CD4-positive, CD25-positive, alpha-beta regulatory T cell (primary cell): ENCODE measurements at places on chromosomes 12 and 14.

DNA sequence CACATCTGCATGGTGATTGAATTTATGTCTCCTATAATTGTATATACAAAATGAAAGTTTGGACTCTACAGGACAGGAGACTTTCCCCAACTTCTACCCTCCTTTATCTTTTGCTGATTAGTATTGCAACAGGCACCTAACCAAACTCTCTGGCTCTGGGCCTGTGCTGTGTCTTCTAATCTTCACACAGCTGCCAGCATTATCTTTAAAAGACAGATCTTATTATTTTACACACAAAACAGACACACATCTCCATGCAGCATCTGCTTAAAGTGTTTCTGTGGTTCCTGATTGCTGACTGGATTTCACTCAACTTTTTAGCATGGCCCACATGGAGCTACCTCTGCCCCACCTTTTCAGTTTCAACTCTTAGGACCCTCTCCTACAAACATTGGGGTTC, 154.9 kb upstream of the PELI2 start:
- H3K27me3 ChIP-seq, result no peaks in the 10 kb centered on the region
- no peaks in the 10 kb centered on the region for H3K36me3 ChIP-seq
- H3K4me1 ChIP-seq, result no peaks in the 10 kb centered on the region

GRCh38 chr12:6332459-6332858, 9.4 kb downstream of the TNFRSF1A start:
- peaks cover 58% of the 10 kb centered on the region for H3K36me3 ChIP-seq
- H3K4me1 ChIP-seq, result peaks cover 37% of the 10 kb centered on the region
- no peak overlapping the region for H3K4me3 ChIP-seq
- peak overlapping the region; percentile 44 for H3K27ac ChIP-seq
- H3K27me3 ChIP-seq, result no peaks in the 10 kb centered on the region

- H3K36me3 ChIP-seq, result no peaks in the 10 kb centered on the region
- H3K27ac ChIP-seq, result no peak overlapping the region
- no peaks in the 10 kb centered on the region for H3K4me1 ChIP-seq
- no peaks in the 10 kb centered on the region for H3K27me3 ChIP-seq
- H3K4me3 ChIP-seq, result no peak overlapping the region
Observed at GRCh38 chr14:30822080-30822571, 52.2 kb upstream of the COCH start.

GRCh38 chr14:99946652-99947489, 118.4 kb upstream of the EVL start:
- DNase-seq, result peak; percentile 26
- H3K36me3 ChIP-seq, result no peaks in the 10 kb centered on the region
- H3K27me3 ChIP-seq, result no peaks in the 10 kb centered on the region
- no peak overlapping the region for H3K4me3 ChIP-seq

DNA sequence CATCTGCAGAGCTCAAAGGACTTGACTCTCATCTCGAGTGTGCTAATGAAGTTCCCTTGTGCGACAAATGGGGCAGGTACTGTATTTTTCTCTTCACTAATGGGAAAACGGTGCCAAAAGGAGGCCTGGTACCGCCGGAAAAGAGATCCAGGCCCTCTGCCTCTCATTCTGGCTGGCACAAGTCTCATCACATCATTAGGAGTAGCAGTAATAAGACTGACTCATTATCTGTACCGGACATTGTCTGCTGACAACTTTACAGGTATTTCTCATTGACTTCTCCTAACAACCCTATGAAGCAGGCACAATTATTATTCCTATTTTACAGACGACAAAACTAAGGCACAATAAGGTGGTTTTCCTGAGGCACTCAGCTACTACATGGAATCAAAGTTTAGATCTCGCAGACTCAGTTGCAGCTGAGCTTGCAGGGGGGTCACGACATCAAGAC, 668 bp downstream of the APPL2 start:
- peaks cover 7% of the 10 kb centered on the region for H3K36me3 ChIP-seq
- H3K27me3 ChIP-seq, result no peaks in the 10 kb centered on the region
- peak overlapping the region; percentile 92 for H3K4me3 ChIP-seq
- peak overlapping the region; percentile 77 for H3K27ac ChIP-seq

DNA sequence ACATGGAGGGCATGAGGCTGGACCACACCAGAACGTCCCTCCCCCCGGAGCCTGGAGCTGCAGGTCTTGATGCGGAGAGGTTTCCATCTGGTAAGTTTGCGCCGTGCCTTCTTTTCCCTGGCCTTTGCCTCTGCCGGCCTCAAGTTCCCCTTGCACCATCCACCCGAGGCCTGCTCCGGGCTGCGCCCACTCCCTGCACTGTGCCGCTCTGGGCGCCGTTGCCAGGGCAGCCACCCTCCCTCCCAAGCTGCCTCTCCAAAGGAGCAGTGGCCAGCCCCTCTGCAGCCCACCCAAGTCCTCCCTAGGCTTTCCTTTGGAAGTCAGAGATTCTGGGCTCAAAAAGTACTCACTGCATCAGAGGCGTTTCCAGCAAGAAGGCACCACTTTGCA, 46.2 kb upstream of the MEG3 start:
- H3K27ac ChIP-seq, result no peak overlapping the region
- H3K27me3 ChIP-seq, result no peaks in the 10 kb centered on the region
- no peak overlapping the region for H3K4me3 ChIP-seq
- H3K36me3 ChIP-seq, result no peaks in the 10 kb centered on the region
- no peak for DNase-seq
- H3K4me1 ChIP-seq, result no peaks in the 10 kb centered on the region

DNA sequence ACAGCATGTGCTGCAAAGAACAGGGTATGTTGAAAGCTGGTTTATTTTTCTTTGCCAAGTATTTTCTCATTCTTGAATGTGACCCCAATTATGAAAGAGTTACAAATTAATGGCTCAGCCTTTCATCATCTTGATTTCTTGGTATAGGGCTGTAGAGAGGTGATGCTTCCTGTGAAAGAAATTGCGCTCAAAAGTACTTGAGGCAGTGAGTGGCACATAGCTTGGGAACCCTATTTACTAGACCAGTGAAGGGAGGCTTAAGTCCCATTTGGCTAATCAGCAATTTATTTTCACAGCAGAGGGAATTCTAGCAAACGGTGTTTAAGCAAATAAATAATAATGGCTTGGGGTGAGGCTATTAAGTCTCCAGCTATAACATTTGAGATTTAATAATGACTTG, 153.9 kb upstream of the MIS18BP1 start:
- H3K27me3 ChIP-seq, result no peaks in the 10 kb centered on the region
- H3K4me1 ChIP-seq, result no peaks in the 10 kb centered on the region
- H3K4me3 ChIP-seq, result no peak overlapping the region
- H3K27ac ChIP-seq, result no peak overlapping the region
- DNase-seq, result no peak

- H3K27me3 ChIP-seq, result no peaks in the 10 kb centered on the region
- no peak overlapping the region for H3K4me3 ChIP-seq
- DNase-seq, result no peak
- no peak overlapping the region for H3K27ac ChIP-seq
- H3K36me3 ChIP-seq, result peaks cover 1% of the 10 kb centered on the region
- H3K4me1 ChIP-seq, result no peaks in the 10 kb centered on the region
Observed at GRCh38 chr12:26514364-26514763, 318.6 kb downstream of the ITPR2 start.

DNA sequence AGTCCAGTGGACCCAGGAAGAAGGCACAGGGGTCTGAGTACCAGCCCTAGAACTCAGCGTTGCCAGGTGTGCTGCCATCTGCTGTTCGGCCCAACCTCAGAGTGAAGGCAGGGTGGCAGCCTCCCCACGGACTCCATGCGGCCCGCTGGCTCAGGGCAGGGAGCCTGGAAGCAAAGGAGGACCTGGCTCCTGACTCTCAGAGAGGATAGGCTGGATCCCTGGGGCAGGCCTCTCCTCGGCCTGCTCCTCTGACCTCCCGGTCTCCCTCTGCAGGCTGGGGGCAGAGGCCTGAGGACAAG, 10.1 kb downstream of the MCRS1 start:
- H3K27me3 ChIP-seq, result no peaks in the 10 kb centered on the region
- no peak overlapping the region for H3K4me3 ChIP-seq
- no peaks in the 10 kb centered on the region for H3K4me1 ChIP-seq
- no peak for DNase-seq

DNA sequence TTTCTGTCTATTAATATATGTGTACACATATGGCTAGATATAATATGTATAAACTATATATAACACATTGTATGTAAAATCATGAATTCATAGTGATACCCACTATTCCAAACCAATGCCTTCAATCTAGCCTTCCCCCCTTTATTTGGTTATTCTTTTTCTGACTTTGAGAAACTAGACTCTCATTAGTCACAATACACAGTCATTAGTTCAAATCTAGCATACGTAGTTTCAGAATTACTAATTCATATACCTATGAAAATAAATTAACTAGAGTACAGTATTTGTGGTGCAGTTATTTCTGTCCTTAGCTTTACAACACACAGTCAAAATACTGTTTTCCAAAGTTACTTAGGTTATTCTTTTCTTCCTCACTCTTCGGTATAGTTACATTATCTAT, 268.2 kb downstream of the DPF3 start:
- H3K27me3 ChIP-seq, result peaks cover 6% of the 10 kb centered on the region
- DNase-seq, result no peak
- H3K27ac ChIP-seq, result no peak overlapping the region
- H3K4me3 ChIP-seq, result no peak overlapping the region

GRCh38 chr12:16034136-16034817, 123.1 kb downstream of the DERA start:
- H3K27ac ChIP-seq, result no peak overlapping the region
- H3K27me3 ChIP-seq, result no peaks in the 10 kb centered on the region

GRCh38 chr14:92748259-92749016, at the start of gene LGMN:
LGMN (minus strand) TSS chr14:92748627; CDS start chr14:92732786, 15,841 bp downstream.
- H3K36me3 ChIP-seq, result no peaks in the 10 kb centered on the region
- peaks cover 22% of the 10 kb centered on the region for H3K4me1 ChIP-seq
- DNase-seq, result peak; percentile 73
- H3K27ac ChIP-seq, result no peak within 1 kb of the TSS

GRCh38 chr12:129949651-129950050, 45.8 kb upstream of the TMEM132D start:
- H3K27me3 ChIP-seq, result no peaks in the 10 kb centered on the region
- no peak overlapping the region for H3K4me3 ChIP-seq
- DNase-seq, result no peak
- no peaks in the 10 kb centered on the region for H3K36me3 ChIP-seq
- no peaks in the 10 kb centered on the region for H3K4me1 ChIP-seq

- no peak overlapping the region for H3K4me3 ChIP-seq
- H3K27me3 ChIP-seq, result no peaks in the 10 kb centered on the region
- peaks cover 76% of the 10 kb centered on the region for H3K36me3 ChIP-seq
- no peak overlapping the region for H3K27ac ChIP-seq
- H3K4me1 ChIP-seq, result no peaks in the 10 kb centered on the region
- DNase-seq, result no peak
Observed at GRCh38 chr14:101979666-101980065, 15.3 kb downstream of the DYNC1H1 start.
